ENCODE measurements at places on chromosomes 7 and 10.
A peak's percentile ranks its signal among the peaks of the same experiment; 100 is the strongest.

GRCh38 chr7:152911922-152912321 lies 152.4 kb downstream of the ACTR3B start:
- no peak for DNase-seq

DNA sequence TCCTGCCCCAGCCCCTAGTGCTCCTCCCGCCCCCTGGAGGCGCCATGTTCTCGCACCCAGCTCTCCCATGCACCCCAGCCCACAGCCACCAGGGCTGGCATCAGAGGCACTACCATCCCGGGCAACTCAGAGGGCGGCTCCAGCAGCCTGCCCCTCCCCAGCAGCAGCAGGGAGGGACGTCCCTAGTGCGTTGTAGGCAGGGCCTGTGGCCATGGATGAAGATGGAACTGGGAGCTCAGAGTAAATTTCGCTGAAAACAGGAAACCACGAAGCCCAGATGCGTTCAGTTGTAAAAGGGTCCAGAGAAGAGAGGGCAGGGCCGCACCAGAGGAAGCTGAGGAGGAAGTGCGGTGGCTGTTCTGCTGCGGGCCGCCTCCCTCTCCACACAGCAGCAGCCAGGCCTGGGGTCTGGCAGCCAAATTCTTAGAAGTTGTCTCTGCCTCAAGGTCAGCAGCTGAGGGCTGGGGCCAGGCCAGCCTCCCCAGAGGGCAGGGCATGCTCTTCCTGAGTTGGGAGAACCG lies 24.6 kb downstream of the VSIR start:
- peak; percentile 62 for DNase-seq

- no peak for DNase-seq
These were observed 89.2 kb downstream of the CXCL12 start for GRCh38 chr10:44295644-44296241.

DNA sequence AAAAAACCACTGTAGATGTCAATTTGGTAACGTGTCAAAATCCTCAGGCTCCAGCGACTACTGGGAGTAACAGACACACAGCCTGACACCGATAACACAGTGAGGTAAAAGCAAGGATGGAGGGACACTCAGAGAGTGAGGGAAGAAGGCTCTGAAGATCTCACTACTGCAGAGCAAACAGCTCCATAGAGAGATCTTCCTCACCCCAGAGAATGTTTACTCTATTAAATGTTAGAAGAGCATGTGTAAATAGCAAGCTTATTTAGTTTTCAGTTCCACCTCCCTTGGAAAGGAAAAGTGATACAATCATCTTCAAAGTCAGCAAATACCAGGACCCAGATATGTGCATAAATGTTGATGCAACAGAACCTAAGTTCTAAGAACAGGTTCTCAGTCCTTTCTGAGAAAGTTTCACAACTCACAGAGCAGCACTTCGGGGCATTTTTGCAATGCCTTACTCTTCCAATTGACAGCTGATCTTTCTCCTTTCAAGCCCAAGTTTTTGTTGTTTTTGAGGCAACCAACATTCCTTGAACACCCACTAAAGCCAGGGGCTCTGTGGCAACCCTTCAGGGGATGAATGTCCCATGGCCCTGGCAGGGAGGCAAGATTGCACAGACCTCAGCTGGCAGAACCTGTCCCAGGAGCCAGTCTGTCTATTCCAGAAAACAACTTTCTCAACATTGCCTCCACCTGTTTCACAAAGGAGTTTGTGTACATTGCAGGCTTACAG lies 177.4 kb downstream of the SFMBT2 start:
- no peak for DNase-seq

GRCh38 chr7:96196676-96197075 lies 125.2 kb downstream of the SLC25A13 start:
- no peak for DNase-seq

DNA sequence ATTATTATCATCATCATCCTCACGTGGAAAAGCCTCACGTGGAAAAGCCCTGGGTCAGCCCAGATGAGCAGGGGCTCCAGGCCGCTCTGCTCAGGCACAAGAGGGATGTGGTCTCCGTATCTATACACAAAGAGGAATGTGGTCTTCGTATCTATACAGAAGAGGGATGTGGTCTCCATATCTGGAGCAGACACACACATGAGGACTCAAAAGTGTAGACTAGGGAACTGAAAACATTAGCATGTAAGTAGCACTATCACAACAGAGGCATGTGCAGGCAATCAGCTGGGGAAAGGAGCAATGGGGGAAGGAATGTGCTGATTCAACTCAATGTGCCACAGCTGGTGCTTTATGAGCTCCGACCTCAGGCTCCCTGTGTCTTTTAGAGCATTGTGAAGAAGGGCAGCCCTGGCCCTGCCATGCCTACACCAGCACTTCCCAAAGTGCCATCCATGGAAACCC lies 86.5 kb downstream of the PLXNA4 start:
- DNase-seq: no peak

DNA sequence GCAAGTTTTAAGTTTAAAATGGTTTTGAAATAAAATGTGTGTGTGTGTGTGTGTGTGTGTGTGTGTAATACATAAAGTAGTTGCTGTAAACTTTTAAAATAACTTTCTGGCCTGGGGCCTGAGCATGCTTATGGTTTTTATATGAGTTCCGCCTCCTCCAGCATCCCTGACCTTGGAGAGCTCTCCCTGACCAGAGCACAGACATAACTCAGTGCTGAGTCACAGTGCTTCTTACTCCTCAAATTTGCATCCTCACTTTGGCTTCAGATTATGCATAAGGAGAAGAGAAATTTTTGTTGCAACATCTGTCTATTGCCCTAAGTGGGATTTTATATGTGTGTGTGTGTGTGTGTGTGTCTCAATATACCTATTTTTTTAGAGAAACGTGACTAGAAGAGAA lies 200.8 kb downstream of the ELMO1 start:
- DNase-seq: peak; percentile 79

DNA sequence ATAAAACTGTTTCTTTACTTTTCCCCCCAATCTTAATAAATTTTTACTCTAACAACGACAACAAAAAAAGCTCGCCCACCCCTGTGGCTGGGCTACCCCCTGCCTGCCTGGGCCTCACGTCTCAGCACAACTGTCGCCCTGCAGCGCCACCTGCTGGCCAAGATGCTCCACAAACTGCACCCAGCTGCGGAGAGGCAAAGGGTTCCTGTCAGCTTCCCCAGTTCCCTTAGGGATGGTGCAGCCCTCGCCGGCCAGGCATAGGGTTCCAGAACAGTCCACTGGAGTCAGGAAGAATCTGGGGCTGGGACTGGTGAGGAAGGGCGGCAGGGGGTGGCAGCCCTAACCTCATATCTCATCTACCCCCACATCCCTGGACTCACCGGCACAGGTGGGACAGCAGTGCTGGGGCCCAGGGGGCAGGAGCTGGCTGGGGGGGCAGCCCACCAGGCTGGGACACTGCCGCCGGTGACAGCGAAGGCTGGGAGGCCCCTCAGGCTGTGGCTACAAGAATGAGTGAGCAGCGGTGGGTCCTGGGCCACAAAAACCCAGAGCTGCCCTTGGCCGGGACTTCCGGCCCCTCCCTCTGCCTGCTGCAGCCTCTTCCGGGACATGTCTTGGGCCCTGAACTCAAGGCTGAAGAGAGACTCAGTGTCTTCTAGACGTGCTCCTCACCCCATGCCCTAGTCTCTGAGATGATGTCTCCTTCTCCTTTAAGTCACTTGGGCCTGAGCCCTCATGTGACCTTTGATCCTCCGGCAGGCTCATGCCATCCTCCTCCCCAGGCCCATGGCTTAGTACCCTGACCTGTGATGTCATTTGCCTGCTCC lies 21.2 kb downstream of the ATP6V1F start:
- DNase-seq: peak; percentile 79

GRCh38 chr7:89451911-89452310 lies 656.4 kb upstream of the TEX47 start:
- DNase-seq: no peak

- DNase-seq: no peak
These were observed 131.5 kb downstream of the CCDC7 start for GRCh38 chr10:32577448-32577847.

GRCh38 chr10:87058171-87058570 lies 36.5 kb downstream of the GLUD1 start:
- peak; percentile 9 for DNase-seq

DNA sequence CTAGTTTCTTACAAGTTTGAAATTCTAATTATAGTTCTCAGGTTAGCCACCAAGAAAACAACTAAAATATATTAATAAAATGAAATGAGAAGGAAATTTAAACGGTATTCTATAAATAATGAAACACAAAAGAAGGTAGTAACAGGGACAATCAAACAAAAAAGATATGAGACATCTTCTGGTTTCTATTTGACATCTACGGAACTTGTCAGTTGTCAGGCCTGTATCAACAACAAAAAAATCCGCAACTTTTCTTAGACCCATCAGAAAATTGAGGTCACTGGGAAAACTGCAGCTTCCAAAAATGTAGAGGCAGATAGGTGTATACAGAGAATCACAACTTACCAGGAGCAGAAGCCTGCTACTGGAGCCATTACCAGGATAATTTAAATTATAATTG lies 70.6 kb downstream of the ZPBP start:
- no peak for DNase-seq

DNA sequence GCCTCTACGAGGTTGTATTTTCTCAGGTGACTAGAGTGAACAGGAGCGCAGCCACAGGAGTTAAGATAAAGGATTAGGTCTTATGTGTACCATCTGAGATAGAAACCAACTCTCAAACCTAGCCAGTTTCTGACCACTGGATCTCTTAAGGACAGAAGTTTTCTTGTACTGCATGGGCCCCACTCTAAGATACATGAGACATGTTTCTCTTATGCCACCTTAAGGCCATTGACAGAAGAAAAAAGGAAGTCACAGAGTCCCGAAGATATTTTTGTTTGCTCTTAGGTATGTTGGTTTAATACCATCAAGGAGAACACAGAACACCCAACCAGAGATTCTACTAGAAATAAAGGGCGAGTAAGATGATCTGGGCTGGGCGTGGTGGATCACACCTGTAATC lies 335.8 kb downstream of the FRMD4A start:
- DNase-seq: no peak

DNA sequence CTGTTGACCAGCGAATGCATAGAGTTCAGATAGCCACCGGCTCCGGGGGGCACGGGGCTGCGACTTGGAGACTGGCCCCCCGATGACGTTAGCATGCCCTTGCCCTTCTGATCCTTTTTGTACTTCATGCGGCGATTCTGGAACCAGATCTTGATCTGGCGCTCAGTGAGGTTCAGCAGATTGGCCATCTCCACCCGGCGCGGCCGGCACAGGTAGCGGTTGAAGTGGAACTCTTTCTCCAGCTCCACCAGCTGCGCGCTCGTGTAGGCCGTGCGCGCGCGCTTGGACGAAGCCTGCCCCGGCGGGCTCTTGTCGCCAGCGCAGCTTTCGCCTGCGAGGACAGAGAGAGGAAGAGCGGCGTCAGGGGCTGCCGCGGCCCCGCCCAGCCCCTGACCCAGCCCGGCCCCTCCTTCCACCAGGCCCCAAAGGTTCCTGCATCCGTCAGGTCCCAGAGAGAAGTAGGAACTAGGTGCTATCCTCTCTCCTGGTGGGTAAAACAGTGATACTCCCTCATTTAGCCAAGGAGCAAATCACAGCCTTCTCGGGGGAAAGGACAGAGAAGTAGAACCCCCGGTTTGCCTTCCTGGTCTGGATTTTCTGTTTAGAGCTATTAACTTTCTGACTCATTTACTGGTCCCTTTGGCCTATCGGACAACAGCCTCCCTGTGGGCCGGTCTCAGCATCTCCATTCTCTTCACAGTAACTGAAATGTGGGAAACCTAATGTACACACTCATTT lies 6.1 kb upstream of the HOXA2 start:
- DNase-seq: no peak

- no peak for DNase-seq
These were observed 23.5 kb downstream of the CAMK1D start for GRCh38 chr10:12372846-12373245.

DNA sequence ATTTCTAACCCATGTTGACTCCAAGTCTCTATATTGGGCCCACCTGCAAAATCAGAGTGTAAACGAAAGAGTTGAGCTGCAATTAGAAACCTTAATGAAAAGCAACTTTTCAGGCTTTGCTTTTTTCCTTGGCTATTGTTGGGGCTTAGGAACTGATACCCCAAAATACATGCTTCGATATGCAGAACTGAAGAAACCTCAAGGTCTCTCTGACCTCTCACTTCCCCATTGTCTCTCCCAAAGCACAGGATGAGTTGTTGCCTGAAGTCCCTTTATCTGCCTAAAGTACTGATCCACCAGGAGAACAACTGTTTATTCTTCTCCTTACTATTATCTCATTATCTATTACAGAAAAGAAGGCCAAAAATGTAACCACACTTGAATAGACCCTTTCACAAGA lies 666.0 kb upstream of the LRRTM3 start:
- no peak for DNase-seq

DNA sequence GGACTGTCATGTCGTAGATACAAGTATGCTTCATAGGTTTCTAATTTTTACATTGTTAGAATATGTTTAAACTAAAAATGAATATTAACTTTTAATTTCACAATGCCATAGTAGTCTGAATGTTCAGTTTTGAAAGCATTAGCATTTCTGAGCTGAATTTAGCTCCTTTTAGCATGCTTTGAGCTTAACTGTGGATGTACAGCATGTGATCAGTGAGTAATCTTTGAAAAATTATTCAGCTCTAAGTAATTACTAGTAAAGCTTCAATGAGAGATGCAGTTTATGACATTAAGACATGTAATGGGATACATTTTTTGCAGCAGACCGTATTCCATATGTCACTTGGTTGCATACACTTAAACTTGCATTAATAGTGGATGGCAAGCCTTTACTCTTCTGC lies 114.1 kb upstream of the WNT16 start:
- no peak for DNase-seq

GRCh38 chr10:65319493-65319892 lies 1606.3 kb upstream of the LRRTM3 start:
- DNase-seq: no peak

- no peak for DNase-seq
These were observed 60.1 kb downstream of the ZRANB1 start for GRCh38 chr10:125002047-125002422.

- no peak for DNase-seq
These were observed 152.0 kb downstream of the ZNF22 start for GRCh38 chr10:45152726-45153125.

DNA sequence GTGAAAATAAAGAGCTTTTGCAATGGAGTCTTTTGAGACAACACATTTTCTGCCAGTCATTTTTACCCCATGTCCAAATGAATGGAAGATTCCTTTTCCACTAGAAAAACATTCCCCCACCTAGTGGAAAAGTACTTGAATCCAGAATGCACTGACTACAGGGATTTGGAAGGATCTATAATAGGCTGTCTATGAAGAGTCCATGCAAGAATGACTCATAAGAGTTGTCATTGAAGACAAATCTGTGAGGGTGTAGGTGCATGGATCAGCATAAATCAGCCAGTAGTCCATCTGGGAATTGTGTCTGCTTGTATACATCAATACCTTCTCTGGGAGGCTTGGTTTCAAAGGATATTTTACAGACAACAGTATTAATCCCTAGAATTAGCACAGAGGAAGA lies 32.5 kb upstream of the TRUB1 start:
- DNase-seq: no peak

GRCh38 chr7:41297166-41297565 lies 405.7 kb downstream of the INHBA start:
- DNase-seq: no peak

- DNase-seq: no peak
These were observed 7.0 kb upstream of the KEL start for GRCh38 chr7:142969183-142969582.

Data from muscle of arm (tissue), 14 donors.